BE2C (cell line): ENCODE measurements at places on chromosomes 3 and 15.
A peak's percentile ranks its signal among the peaks of the same experiment; 100 is the strongest.

DNA sequence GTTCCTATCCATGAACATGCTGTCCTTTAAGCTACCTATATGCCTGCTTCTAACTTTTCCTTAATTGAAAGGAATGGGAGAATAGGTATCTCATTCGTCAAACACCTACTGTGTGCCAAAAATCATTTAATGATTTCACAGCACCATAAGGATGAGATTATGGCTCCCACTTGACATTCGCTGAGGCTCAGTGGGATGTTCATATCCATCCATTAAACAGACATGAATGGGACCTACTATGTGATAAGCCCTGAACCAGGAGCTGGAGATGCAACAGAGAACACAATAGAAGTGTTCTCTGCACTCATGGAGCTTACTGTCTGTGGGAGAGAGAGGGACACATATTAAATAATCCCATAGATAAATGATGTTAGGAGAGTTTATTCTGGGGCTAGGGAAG lies 49.7 kb downstream of the HRH1 start:
- DNase-seq, result no peak

DNA sequence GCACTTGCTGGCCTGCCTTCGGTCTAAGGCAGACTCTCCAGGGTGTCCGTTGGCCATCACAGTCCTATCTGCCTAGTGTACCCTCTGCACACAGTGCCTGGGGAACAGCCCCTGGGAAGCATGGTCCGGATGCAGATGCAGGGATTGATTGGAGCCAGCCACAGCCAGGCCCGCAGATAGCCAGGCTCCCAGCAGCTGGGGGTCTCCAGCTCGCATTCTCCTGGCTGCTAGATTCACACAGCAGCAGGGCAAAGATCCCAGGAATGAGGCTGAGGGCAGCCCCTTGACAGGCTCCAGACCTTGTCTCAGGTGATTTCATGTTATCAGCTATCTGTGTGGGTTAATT lies 41.4 kb downstream of the IRAK2 start:
- DNase-seq, result peak; percentile 54

GRCh38 chr15:25408428-25408827 lies 30.4 kb downstream of the UBE3A start:
- DNase-seq, result no peak

GRCh38 chr3:123152687-123153086 lies 49.1 kb upstream of the SEC22A start:
- no peak for DNase-seq

DNA sequence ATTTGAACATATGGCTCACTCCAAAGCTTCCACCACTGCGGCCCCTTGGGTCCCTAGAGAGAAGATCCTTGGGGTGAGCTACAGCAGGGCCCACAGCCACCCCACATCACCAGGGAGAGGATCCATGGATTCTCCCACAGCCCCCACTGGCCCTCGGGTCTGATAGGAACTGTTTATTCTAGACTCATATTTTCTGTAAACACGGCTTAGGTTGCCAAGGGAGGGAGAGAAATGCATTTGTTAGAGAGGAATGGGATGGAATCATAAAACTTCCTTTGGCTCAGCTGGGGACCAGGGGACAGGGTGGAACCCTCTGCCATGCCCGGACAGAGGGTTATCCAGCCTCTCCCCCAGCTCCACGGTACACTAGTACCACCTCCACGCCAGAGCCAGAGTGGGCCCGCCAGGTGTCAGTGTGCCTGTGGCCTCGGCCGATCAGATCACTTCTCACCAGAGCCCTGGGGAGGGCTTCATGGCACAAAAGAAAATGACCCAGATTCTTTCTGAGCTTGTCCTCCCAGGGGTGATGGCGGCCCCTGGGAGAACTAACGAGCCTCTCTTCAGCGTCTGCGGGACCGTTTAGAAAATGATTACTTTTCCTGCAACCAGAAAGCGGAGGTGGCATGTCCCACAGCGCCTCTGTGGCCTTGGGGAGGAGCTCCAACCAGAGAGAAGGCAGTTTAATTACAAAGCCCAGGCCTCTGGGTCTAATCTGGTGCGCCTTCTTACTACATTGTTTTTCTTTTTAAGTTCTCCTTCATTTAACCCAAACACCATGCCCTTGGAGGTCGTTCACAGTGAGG lies 33.7 kb downstream of the ADCY5 start:
- DNase-seq, result no peak

DNA sequence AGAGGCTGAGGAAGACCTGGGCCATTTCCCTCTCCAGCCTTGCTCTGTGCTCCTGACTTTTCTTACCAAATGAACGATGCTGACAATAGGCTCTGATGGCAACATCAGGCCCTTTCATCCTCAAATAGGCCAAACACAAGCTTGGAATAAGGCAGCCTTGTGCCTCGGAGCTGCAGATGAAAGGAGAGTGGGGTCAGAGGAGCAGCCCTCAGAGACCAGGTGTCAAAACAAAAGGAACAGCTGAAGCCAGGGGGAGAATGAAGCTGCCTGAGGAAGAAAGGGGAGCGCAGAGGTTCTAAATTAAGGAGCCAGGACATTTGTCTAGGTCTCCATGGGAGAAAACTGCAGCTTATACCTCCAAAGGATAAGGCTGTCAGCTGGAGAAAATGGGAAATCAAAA lies 5.1 kb downstream of the BFSP2 start:
- no peak for DNase-seq

GRCh38 chr3:133037436-133037835 lies 755 bp upstream of the TMEM108 start:
- no peak for DNase-seq

GRCh38 chr3:170322566-170323269 lies 34.8 kb upstream of the SKIL start:
- DNase-seq, result no peak

DNA sequence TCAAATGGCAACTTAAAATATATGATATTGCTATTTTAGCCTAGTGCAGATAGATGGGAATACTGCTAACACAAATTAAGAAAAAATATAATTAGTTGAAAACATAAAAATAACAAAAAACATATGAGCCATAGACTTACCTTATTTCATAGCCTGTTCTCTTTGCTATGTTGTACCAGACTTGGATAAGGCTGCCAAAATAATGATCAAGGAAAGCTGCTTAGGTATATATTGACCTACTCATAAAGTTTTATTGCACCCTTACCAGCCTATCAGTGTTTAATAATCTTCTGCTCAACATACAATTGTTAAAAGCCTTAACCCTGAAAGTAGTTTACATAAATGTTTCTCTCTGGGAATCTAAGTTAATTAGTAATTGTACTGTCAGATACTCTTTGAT lies at the start of gene SI:
TSS of gene SI (minus strand) at position 204 of the 400 bp plus-strand sequence. CDS start 2,484 bp downstream, outside the sequence.
- DNase-seq, result no peak

DNA sequence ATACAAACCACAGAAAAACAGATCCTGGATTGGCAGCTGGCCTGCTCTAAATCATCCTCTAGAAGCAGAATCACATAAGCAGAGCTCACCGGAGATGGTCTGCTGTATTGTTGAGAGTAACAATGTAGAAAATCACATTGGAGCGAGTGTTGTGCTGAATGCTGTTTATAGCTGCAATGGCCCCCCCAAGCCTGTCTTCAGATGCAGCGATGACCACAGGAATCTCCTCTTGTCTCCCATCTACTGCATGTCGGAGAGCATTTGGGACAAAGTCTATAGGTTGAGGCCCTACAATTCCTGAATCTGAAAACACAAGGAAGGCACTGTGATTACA lies 8.0 kb downstream of the GLT8D1 start:
- no peak for DNase-seq

DNA sequence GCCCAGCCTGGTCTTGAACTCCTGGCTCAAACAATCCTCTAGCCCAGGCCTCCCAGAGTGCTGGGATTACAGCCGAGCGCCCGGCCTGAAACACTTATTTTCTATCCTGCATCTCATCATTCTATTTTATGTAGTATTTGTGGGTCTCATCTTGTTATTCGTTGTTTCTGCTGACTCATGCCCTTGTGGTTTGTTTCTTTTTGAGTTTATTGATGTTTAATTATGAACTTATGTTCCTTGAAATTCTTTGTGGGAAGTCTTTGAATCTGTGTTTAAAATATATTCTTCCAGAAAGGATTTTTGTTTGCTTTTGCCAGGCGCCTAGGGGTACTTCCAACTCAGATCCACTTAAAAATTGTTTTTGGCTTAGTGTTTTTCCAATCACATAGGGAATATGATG lies 78.3 kb upstream of the C15orf39 start:
- DNase-seq, result no peak

DNA sequence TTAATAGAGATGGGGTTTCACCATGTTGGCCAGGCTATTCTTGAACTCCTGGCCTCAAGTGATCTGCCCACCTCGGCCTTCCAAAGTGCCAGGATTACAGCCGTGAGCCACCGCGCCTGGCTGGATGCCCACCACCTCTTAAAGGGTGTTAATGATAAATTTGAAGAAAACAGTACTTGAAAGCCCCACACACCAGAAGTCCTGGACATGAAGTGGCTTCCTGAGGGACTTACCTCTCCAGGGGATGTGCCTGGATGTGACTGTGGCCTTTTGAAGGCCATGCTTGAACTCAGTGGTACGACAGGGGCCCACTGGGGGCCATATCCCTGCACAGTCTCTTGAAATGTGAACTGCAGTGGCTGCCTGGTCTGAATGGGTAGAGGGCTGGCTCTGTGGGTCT lies 18.2 kb downstream of the IRAK2 start:
- no peak for DNase-seq

- no peak for DNase-seq
These were observed 38.1 kb downstream of the HSPBAP1 start for GRCh38 chr3:122755491-122755890.

GRCh38 chr3:11085093-11085840 lies 69.0 kb upstream of the HRH1 start:
- no peak for DNase-seq
